ENCODE measurements at places on chromosomes 5 and 9. TPM values are rescaled to one million over a fixed set of nuclear protein-coding genes. Genes with fewer than 3 reads are reported as not detected.

DNA sequence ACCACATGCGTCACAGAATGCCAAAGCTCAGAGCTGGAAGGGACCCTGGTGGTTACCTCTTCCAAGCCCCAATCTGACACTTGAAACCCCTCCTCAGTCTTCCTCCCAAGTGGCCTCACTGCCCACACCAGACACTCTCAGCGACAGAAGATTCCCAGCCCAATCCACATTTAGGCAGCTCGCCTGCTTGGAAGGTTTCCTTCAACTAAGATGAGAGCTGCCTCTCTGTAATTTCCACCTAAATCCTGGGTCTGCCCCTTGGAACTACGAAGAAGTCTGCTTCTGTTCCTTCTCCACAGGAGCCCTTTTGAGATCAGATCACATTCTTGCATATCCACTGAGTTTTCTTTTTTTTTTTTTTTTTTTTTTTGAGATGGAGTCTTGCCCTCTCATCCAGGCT is 83.7 kb downstream of the PAX5 start:
- H3K27ac ChIP-seq: no peak overlapping the region
- no peak for DNase-seq
- no peaks in the 10 kb centered on the region for H3K36me3 ChIP-seq
- H3K4me1 ChIP-seq: no peaks in the 10 kb centered on the region

GRCh38 chr9:134995792-134996120 is 78.0 kb upstream of the FCN1 start:
- DNase-seq: no peak
- H3K4me1 ChIP-seq: no peaks in the 10 kb centered on the region
- H3K4me3 ChIP-seq: no peak overlapping the region
- no peaks in the 10 kb centered on the region for H3K27me3 ChIP-seq
- H3K36me3 ChIP-seq: no peaks in the 10 kb centered on the region

- no peaks in the 10 kb centered on the region for H3K27me3 ChIP-seq
- H3K27ac ChIP-seq: no peak overlapping the region
- no peaks in the 10 kb centered on the region for H3K36me3 ChIP-seq
- DNase-seq: peak; percentile 16
- H3K4me1 ChIP-seq: no peaks in the 10 kb centered on the region
- H3K4me3 ChIP-seq: no peak overlapping the region
Observed at GRCh38 chr5:102691434-102691833, 63.7 kb upstream of the PAM start.

DNA sequence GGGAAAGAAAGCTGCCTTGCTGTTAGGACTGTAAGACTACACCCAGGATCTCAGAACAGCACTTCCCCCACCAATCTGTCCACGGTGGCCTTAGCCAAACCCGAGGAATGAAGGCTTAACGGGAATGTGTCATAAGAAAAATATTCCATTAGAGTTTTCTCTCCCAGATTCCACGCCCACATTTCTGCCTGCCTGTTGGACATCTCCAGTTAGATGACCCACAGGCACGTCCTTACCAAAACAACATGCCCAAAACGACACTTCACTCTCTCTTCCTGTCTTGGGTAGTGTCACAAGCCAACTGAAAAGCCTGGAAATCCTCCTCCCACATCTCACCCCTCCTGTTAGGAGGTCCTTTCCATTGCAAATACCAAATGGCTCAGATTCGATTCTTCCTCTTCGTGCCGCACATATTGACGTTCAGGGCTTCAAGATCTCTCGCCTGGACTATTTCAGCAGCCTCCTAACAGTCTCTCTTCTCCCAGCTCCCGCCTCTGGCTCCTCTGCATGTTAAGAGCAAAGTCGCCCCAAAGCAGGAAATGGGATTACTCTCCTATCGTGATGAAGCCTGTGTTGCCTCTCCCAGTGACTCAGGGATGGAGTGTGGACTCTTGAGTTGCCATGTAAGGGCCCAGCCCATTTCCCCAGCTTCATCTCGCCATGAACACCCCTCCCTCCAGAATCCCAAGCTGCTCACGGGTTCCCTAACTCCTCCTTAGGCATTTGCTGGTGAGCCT is 159.3 kb downstream of the NR3C1 start:
- peak; percentile 74 for DNase-seq
- H3K27ac ChIP-seq: peak overlapping the region; percentile 85
- peaks cover 5% of the 10 kb centered on the region for H3K4me1 ChIP-seq
- H3K36me3 ChIP-seq: no peaks in the 10 kb centered on the region

DNA sequence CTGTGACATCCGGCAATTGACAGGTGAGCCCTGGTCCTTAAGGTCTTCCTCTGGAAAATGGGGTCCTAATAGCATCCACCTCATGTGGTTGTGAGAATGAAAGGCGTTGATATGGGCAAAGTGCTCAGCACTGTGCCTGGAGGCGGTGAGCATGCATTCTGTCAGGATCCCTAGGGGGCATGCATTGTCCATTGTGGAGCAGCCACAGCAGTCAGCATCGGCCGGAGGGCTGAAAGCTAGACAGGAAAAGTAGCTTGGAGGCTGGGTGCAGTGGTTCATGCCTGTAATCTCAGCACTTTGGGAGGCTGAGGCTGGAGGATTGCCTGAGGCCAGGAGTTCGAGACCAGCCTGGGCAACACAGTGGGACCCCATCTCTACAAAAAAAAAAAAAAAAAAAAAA is 122.2 kb downstream of the LHX2 start:
- no peaks in the 10 kb centered on the region for H3K36me3 ChIP-seq
- no peaks in the 10 kb centered on the region for H3K4me1 ChIP-seq
- no peak overlapping the region for H3K27ac ChIP-seq
- DNase-seq: no peak

- H3K27me3 ChIP-seq: no peaks in the 10 kb centered on the region
- DNase-seq: peak; percentile 75
- H3K4me3 ChIP-seq: no peak overlapping the region
- no peaks in the 10 kb centered on the region for H3K36me3 ChIP-seq
Observed at GRCh38 chr5:175718401-175719108, 60.7 kb downstream of the HRH2 start.

GRCh38 chr5:66066826-66067225 is 77.3 kb upstream of the SREK1 start:
- H3K27me3 ChIP-seq: no peaks in the 10 kb centered on the region
- no peak overlapping the region for H3K27ac ChIP-seq
- no peaks in the 10 kb centered on the region for H3K4me1 ChIP-seq

DNA sequence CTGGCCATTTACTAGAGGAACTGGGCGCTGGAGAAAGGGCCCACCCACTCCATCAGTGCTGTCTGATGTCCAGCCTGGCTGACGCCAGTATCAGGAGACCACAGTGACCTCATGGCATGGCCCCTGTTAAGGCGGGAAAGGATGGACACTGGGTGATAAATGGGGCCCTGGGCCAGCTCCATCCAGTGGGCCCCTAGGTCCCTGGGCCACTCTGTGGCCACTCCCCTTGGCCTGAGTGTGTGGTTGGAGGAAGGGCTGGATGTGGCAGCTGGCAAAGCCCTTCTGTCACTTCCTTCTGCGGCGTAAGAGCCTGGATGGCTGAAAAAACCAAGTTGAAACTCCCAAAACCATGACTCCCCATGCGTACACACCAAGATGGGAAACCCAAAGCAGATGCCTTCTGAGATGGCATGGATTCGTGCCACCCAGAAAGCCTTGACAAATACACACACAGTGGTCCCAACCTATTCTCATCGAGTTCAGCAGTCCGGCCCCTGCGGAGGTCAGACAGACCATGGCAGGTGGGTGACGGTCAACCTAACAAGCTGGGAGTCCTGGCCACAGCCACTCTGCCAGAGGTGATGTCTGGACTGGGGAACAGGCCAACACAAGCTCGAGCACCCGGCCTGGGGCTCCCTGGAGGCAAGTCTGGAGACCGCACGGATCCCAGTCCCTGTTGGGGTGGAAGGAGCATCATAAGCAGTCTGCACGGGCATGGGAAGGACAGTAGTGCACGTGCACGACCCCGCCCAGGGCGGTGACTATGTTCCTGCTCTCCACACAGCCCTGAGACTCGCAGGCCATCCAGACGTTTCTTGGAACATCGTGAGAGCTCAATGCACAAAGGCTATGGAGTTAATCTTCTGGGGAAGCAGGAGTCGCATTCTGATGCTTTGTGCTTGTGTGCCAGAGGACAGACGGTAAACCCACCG is 45.2 kb upstream of the NOTCH1 start:
- peaks cover 25% of the 10 kb centered on the region for H3K4me1 ChIP-seq
- H3K27me3 ChIP-seq: no peaks in the 10 kb centered on the region
- no peak for DNase-seq
- no peak overlapping the region for H3K4me3 ChIP-seq

The CAVIN4 gene
- total RNA-seq: 1.0 TPM

The SPINK1 gene
- 1,467 TPM for total RNA-seq

The ENTPD8 gene
- total RNA-seq: 7.1 TPM

The CCNI2 gene
- total RNA-seq: 1.4 TPM

The PCDH12 gene
- total RNA-seq: 1.1 TPM

The ARHGEF37 gene
- total RNA-seq: 2.0 TPM

Measured in hepatocyte (in vitro differentiated cells).